Fibroblast of gingiva (primary cell): ENCODE measurements at places on chromosomes 5 and 9.

DNA sequence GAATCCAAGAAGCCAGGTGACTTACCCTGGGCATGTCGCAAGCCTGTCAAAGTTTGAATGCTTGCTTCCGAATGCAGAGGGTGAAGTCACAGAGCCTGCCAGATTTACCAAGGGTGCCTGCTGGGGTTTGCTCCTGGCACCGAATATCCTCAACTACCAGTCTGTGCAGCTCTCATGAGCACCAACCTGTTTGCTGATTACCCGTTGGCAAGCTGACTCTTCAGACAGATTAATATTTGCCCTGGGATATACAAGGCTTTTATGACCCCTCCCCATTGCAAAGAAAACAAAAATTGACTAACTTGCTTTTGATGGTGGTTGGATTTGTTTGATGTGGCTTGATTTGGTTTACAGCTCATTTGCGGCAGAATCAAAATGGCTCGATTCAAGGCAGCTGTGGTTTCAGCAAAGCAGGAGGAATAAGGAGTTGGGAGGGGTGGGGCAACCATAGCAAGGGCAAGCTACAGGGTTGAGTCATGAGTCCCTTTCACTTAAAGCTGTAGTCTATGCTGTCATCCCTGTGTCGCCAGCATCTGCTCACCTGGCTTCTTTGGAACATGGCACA lies 82.3 kb upstream of the AGXT2 start:
- DNase-seq: no peak

- peak; percentile 91 for DNase-seq
Observed at GRCh38 chr9:70563431-70564204, 149.2 kb upstream of the KLF9 start.

GRCh38 chr5:121688126-121688525 lies 163.6 kb upstream of the FTMT start:
- DNase-seq: no peak

- DNase-seq: no peak
Observed at GRCh38 chr5:81842795-81843398, 92.0 kb upstream of the SSBP2 start.

DNA sequence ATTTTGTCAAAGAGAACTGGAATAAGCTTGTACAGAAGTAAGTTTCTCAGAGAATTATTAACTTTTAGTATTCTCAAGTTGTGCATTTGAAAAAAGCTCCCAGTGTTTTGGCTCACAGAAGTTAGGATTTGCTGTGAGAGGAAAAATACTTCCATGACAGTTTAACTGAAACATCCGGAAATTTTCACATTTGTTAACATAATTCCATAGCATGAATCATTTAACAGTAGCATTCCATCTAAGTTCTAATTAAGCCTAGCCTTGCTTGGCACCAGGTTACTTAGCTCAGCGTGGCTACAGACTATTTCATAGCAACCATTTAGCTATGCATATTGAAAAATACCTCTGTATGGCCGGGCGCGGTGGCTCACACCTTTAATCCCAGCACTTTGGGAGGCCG lies 90.8 kb downstream of the LNPEP start:
- no peak for DNase-seq

DNA sequence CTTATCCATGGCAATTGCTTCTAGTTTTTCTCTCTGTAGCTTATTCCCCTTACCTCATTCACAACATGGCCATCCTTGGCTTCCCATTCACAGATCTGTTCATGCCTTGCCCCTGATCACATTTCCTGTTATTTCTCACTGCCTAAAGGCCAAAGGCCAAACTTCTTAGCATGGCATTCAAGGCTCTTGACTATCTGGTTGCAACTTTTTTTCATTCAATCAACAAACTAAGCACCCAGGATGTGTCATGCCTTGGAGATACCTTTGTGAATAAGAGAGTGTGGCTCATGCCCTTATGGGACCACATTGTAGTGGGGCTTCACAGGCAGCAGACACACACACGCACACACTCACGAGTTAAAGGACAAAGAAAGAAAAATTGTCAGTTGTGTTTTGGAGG lies 27.6 kb downstream of the FGF1 start:
- no peak for DNase-seq

DNA sequence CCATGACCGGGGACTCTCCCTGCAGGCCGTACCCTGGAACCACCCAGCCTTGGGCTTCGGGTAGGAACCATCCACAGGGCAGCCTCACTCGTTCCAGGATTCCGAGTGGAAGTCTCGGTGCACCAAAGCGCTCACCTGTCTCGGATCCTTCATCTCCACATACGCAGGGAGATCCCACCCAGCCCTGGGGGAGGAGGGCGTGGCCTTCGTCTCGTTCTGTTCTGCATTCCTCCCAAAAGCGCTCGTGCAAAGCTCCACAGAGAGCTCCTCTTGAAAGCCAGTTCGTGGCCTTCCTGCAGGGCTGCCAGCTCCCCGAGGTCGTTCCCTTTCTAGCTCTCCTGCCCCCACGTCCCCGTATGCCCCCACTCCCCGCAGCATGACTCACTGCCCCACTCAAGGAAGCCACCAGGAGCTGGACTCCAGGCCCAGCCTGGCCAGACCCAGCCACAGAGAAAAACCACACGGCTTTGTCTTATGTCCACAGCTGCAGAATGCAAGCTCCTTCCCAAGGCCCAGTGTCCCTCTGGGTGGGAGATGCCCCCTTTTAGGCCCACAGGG lies 65.0 kb upstream of the SARDH start:
- peak; percentile 17 for DNase-seq

GRCh38 chr5:174900240-174900865 lies 176.0 kb downstream of the MSX2 start:
- DNase-seq: no peak

- DNase-seq: no peak
Observed at GRCh38 chr5:142399891-142400290, 75.1 kb upstream of the SPRY4 start.

- DNase-seq: no peak
Observed at GRCh38 chr5:96927008-96927407, 8.9 kb upstream of the LNPEP start.

DNA sequence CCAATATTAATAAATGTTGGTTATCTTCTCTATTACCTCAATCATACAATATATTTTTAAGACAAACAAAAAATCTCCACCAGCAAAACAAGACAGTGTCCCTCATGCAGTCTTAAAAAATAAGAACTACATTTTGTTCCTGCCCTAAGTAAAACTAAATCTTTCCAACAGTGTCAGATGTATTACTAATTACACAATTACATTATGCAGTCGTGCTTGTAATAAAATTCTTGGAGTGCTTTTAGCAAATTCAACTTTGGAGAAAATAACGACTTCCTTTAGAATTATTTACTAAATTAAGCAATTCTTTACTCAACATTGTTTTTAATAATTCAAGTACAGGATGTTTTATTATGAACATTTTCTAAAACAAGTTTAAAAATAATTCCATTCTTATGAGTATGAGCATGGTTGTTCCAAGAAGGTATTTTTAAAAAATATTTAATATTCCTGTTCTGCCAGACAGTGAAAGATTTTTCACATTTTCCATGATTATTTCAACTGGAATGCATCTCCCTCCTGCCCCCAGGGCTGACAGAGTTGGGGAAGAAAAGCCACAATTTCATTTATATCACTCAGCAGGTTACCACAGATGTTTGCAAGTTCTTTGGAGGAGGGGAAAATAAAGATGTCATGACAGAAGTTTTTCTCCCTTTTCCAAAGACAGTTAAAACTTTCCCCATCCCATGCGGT lies 137.9 kb downstream of the FAM114A2 start:
- DNase-seq: peak; percentile 80

DNA sequence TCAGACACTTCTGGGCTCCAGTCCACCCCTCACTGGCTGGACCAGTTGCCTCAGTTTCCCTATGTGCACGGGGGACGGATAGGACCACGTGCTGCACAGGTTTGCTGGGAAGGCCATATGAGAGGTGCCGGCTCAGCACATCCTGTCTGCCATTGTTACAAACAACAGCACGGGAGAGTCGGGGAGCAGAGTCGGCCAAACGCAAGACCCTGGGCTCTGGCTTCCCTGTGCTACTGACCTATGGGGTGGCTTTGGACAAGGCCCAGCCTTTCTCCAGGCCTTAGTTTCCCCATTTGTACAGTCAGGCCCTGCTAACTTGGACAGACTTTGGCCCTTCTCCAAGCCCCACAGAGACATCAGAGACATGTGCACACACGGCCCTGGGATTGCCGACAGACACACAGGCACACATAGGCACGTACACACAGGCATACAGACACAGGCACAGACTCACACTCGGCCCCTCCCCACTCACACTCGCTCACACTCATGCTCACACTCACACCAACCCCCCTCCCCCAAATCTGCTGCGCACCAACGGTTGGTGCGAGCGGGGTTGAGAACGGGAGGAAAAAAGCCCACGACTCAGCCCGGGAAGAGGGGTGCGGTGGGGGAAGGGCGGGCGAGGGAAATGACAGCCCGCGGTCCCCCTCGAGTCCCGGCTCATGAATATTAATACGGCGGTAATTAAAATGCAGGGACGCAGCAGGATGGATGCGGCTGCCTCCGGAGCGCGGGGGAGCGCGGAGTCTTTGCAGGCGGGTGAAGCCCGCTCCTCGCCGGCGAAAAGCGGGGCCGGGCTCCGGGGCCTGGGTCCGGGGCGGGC lies 133.0 kb downstream of the C9orf50 start:
- DNase-seq: peak; percentile 61
